CD4-positive, alpha-beta T cell treated with Interleukin-15 for 4 hours (primary cell): ENCODE measurements at places on chromosomes 3 and 15.

- no peak for DNase-seq
Measured at GRCh38 chr3:195239121-195239520, 31.8 kb downstream of the XXYLT1 start.

- no peak for DNase-seq
Measured at GRCh38 chr3:151592287-151592686, 131.4 kb upstream of the IGSF10 start.

GRCh38 chr15:71666763-71667620 is 143.4 kb upstream of the NR2E3 start:
- no peak for DNase-seq

DNA sequence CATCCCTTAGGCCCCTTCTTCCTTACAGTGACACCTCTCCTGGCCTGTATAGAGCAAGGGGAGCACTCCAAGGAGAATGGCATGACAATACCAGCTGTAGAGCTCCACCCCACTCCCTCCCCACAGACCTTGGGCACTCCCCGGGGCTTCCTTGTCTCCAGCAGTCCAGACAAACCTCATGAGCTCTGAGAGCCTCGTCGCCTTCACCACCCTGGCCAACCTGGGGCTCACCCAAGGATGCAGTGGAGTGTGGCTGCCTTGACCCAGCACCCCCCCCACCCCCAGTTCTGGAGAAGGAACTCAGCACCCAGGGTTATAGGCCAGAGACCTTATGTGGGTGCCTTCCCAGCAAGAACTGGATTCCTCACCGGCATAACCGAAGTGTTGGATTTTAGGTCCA is 7.4 kb upstream of the SLCO2A1 start:
- DNase-seq, result no peak

DNA sequence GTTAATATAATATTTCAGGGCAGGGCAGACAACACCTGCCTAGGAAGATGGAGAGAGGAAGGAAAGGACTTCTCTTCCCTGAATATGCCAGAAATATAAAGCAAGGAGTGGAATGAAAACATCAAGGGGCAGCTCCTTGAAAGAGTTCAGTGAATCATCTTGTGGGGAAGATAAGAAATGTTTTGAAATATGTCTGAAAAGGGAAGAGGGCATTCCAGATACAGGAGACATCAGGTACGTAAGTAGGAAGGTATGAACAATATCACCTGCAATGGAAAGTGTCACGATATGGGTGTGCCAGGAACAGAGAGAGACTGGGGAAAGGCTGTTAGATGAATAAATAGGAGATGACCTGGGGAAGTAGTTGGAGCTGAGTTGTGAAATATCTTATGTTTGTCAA is 75.8 kb upstream of the WDR72 start:
- DNase-seq, result no peak

- DNase-seq, result no peak
Measured at GRCh38 chr3:26622621-26623418, at the start of gene LRRC3B. TSS of gene LRRC3B (plus strand) at chr3:26622772. CDS start at chr3:26709673, 86,901 bp downstream.

- DNase-seq, result no peak
Measured at GRCh38 chr15:51924156-51925068, 47.2 kb downstream of the LEO1 start.

GRCh38 chr3:127791221-127791913 is 30.9 kb downstream of the MGLL start:
- no peak for DNase-seq

- no peak for DNase-seq
Measured at GRCh38 chr15:82530006-82530405, 10.3 kb downstream of the RPS17 start.

- no peak for DNase-seq
Measured at GRCh38 chr3:158908187-158908734, 106.4 kb downstream of the MFSD1 start.

DNA sequence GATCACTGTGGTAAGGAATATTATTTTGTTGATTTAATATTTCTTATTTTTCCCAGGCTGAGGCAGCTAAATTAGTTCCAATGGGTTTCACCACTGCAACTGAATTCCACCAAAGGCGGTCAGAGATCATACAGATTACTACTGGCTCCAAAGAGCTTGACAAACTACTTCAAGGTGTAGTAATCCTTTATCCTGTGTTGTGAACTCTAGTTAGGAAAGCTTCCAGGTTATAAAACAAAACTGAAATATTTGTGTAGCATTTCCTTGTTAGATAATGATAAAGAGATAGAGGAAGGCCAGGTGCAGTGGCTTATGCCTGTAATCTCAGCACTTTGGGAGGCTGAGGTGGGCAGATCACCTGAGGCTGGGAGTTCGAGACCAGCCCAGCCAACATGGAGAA is 11.1 kb downstream of the RAD51 start:
- DNase-seq, result no peak

DNA sequence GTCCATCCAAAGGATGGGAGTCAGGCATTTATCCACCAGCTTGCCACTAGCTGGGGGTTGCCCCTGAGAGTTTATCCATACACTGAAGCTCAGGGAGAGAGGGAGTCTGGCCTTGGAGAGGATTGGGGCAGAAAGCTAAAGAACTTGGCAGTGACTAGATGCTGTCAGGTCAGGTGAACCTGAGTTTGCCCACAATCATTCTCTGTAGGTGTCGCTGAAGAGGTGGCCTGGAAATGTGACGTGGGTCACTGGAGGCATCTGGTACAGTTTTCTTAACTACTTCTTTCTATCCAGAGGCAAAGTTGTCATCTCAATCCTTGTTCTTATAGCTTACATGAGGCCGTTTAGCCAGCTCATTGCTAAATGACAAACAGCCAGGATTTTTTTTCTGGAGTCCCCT is 298.0 kb upstream of the CTNNB1 start:
- no peak for DNase-seq

DNA sequence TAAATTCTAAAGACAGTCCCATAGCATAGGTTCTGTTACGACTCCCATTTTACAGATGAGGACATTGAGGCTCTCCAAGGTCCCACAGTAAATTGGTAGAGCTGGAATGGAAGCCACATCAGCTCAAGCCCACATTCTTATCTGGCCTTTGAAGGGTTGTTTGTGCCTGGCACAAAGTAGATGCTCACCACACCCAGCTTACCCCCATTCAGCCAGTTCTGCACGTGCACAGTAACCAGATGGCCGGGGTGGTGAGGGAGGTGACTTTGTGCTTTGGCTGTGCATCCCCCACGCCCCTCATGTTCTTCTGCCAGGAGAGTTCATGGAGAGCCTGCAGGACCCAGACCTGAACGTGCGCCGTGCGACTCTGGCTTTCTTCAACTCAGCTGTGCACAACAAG is 16.2 kb downstream of the RPL32 start:
- no peak for DNase-seq

- DNase-seq, result no peak
Measured at GRCh38 chr3:59843821-59844220, 794.0 kb upstream of the CFAP20DC start.

- DNase-seq, result no peak
Measured at GRCh38 chr15:68592054-68592453, 13.3 kb downstream of the CORO2B start.

DNA sequence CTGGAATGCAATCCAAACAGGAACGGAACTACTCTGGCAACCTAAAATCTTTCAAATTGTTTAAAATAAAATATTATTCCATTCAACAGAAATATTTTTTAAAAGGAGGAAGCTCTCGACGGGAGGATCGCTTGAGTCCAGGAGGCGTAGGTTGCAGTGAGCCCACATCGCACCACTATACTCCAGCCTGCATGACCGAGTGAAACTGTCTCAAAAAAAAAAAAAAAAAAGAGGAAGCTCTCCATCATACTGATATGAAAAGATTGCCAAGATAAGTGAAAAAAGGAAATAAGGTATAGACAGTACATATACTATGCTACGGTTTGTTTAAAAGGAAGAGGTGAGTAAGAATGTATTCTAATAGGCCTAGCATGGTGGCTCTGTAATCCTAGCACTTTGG is 3.6 kb downstream of the RAD18 start:
- DNase-seq, result no peak
